ENCODE measurements at places on chromosomes 12 and 14. TPM values are rescaled to one million over a fixed set of nuclear protein-coding genes. Genes with fewer than 3 reads are reported as not detected.

The RPS6KA5 gene
- total RNA-seq = 1.2 TPM

- DNase-seq = no peak
These were observed 437.5 kb upstream of the TMEM132C start for GRCh38 chr12:127829281-127830064.

DNA sequence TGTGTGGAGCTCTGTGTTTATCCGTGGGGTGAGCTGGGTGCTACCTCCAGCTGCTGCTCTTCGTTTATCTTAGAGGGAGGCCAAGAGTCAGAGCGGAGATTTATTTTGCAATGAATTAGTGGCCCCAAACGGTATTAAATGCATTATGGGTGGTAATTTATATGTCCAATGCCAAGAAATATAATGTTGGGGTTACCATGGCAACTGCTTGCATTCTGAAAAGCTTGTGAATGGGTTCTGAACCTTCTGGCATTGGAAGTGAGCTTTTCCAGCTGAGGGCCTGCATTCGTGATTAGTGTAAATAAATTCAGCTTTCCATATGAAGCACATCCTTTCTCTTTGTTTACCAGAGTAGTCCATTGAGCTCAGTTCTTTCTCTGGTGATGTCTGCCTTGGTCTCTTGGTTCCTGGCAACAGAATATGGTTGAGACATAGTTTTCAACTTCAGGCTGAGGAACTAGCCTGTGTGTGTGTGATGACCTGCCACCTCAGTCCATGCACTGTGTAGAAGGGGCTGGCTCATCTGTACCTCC, 51.8 kb downstream of the TRAF3 start:
- DNase-seq = no peak

- DNase-seq = no peak
These were observed 384.1 kb downstream of the ALG10 start for GRCh38 chr12:34406228-34406995.

Measured in glomerular endothelial cell (primary cell).